ENCODE measurements at places on chromosomes 3 and 15.

DNA sequence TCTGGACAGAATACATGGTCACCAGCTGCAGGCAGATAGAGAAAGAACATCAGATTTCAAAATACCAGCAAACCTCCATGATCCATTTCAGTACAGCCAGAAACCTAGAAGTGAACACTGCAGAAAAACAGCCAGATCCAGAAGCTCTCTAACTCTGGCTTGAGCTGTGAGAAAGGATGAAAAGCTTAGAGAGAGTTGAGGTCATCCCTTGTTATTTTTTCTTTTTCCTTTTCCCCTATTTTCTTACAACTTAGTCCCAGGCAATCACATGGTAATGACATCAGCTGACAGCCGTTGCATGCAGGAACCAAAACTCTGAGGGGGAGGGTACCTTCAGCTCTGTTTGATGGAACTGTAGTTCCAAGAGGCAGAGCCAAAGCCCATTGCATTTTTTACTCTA is 113.2 kb downstream of the TCF12 start:
- no peak for DNase-seq

DNA sequence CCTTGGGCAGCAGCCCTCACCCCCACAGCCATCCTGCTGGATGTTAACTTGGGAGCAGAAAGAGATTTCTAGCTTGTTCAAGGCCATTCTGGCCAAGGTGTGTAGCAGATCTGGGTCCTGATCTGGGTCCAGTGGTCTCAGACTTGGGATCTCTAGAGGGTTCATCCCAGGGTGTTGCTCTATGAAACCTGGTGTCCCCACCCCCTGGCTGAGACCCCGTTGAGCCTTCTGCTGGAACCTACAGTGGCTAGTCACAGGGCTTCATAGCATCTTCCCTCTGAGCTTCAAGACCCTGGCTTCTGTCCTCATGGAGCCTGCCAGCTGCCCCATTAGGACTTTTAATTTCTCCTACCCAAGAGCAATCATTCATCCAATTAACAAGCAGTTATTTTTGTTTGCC is 64.3 kb downstream of the EPHB1 start:
- no peak for DNase-seq

DNA sequence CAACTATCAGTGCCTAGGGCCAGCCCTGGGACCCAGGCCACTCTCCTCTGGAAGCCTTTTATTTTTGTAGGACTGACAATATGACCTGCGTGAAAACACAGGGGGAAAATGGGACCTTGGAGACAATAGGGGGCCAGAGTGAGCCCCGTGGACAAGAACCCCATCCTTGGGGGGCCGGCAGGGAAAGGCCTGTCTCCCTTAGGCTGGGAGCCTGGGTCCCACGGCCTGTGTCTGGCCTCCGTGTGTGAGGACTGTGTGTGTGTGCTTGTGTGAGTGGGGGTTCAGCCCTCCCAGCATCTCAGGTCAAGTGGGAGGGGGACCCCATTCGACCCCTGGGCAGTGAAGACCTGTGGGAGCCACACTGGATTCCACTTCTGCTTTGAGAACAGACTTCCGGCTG is 53.3 kb downstream of the EXOG start:
- no peak for DNase-seq

DNA sequence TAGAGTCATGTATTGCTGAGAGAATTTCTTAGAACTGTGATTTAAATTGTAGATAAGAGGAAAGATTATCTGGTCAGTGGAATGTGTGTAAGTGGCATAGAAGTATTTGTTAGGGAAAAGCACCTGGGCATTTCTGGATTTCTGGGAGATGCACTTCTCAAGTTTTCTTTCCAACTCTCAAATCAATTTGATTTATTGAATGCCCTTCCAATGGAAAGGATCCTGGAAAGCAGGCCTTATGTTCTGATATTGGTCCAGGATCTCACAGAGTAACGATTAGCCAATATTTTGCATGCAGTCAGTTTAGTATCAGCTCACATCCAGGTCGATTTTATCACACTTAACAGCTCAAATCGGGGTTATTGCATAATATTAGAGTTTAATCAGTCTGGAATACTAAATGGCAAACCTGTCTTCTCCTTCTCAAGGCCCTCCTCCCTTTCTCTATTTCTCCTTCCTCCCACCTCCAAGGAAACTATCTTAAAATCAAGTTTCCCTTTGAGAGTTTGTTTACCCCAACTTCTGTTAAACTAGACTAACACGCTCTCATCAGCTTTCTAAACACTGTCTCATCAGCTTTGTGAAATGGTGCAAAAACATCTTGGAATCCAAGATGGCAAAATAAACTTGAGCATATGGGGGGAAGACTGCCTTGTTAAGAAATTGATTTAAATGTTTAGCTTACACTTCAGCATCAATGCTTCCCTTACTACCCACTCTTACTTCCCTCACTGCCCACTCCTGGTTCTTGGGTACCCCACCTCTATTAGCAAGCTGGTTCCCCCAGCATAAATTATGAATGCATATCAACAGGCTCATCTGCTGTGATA is 9.5 kb downstream of the SOX2 start:
- no peak for DNase-seq

GRCh38 chr3:107627962-107628542 is 105.3 kb downstream of the BBX start:
- no peak for DNase-seq

GRCh38 chr3:196177967-196178366 is 33.2 kb downstream of the ZDHHC19 start:
- no peak for DNase-seq

GRCh38 chr15:91521996-91522395 is 331.5 kb upstream of the SLCO3A1 start:
- no peak for DNase-seq

DNA sequence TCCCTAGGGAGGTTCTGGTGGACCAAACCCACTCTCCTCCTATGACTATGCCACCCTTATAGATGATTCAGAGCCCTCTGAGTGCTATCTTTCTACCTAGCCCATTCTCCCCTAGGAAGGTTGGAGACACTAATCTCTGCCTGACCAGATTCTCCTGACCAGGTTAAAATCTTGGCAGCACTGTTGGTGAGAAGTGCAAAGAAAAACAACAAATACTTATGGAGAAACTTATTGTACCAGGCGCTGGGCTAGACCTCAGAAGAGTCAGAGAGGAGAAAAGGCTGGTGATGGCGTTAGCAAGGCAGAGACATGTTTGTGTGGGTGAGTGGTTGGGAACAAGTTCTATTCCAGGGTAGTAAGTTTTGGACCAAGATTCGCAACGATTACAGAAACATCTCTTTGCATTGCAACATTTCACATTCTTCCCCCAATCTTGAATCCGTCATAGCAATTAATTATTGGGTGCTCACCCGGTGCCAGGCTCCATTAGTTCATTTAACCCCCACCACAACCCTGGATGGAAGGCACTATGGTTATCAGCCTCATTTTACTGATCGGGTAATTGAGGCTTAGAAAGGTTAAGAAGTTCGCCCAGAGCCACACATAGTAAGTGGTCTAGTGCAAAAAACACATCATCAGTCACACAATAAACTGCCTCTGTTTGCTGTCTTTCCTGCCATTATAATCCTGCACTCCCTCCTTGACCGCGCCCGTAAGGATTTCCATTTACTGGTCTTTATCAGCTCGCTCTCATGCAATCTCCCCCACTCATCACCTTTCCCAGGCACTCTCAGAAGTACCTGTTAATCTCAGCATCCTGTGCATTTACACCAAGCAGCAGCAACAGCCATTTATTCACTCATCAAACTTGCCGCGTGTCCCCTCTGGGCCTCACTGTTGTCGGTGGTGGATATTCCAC is 655 bp upstream of the TSPAN3 start:
- no peak for DNase-seq

DNA sequence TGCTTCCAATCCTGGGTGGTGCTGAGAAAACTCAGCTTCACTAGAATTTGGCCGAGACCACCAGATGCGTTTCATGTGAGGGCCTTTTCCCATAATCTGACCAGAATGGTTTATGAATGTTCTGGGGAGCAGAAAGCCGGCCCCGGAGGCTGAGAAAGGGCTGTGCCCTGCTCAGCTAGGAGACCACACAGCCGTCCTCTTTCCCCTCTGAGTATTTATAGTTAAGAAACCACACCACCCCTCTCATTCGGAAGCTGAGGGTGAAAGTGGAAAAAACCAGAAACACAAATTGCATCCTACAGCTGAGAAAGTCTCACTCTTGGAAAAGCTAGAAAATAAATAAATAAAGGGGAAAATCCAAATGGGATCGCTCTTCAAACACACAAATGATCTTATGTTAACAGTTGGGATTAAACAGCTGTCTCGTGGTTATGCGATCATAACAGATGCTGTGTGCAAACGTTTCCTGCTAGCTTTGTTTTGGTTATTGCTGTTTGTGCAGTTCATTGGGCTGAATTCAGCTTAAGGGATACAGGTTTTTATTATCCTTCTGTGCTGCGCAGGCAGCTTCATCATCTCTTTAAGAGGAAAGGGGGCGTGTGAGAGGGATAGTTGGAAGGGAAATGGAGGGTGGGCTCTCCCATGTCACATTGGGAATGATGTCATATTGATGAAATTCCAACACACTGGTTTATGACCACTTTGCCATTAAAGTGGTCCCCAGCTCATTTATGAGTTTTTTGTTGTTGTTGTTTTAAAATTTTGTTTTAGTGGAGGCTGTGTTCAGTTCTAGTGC is 1026.2 kb upstream of the NR2F2 start:
- DNase-seq, result no peak

DNA sequence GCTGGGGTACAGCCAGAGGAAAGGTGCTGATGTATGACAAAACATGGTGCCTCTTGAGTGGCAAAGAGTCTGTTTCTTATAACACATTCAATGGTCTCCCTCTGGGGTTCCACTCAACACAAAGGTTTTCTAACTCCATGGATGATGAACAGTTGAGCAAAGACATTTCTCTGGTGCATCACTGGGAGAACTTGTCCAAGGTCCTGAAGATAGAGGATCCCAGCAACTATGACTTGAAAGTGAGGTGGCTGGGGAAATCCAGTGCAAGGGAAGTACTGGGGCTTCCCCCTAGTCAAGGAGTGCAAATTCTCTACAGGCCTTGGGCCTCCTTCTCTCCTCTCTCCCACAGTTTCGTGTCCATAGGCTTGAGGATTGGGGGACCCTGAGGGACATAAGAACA is 431.1 kb downstream of the WDR72 start:
- DNase-seq, result no peak

DNA sequence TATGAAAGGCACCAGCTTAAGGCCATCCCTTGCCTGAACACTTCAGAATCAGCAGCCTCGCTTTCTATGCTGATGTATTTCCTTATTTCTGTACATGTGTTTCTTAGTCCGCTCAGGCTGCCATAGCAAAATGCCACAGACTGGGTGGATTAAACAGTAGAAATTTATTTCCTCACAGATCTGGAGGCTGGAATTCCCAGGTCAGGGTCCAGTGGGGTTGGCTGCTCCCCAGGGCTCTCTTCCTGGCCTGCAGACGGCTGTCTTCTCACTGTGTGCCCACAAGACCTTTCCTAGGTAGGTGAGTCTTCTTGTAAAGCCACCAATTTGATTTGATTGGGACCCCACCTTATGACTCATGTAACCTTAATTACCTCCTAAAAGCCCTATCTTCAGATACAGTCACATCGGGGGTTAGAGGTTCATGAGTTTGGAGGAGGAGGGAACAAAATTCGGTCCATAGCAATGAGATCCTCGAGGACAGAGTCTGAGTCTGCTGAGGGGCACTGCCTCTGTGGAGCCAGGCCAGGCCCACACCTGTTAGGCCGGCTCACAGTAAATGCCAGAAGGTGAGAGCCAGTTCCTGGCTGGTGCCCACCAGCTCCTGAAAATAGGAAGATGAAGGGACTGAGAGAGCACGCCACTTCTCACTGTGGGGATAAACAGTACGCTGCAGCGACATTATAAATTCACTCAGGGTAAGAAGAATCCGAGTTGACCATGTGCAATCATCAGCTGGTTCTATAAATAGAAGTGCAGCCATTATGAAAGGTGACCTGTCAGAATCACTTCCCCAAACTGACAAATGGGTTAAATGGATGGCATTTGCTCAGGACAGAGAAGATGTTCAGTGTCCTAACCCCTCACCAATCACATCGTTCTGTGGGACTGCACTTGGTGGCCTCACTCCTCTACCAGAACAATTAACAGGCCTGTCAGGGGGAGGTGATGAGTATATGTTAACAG is 41.1 kb downstream of the CTXND1 start:
- DNase-seq, result no peak

- no peak for DNase-seq
These were observed 601.2 kb downstream of the FOXP1 start for GRCh38 chr3:70982284-70982683.

- no peak for DNase-seq
These were observed 775.2 kb upstream of the GOLIM4 start for GRCh38 chr3:168870892-168871291.

DNA sequence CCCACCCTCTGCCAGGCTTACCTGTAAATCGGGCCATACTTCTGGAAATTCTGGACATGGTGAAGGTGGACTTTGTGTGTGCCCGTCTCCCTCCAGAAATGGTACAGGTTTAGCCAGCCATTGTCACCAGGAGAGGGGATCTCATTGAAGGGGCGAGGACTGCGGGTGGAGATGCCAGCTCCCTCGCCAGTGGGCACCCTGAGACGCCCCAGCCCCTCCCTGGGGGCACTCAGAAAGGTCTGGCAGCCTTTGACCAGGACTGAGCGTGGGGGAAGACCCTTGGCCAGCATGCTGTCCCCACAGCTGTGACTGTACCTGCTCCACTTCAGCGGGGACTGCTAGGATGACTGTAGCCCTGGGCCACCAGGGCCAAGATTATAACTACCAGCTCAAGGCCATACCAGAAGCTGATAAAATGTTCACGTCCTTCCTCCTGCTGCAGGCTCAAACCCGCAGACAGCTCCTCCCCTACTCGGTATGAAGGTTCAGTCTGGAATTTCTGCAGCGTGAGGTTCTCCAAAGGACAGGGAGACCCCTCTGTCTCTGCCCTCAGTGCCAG is at the start of gene CYP11A1:
TSS of gene CYP11A1 (minus strand) at position 351 of the 559 bp plus-strand sequence. CDS start at position 290, 61 bp downstream.
- DNase-seq, result no peak

DNA sequence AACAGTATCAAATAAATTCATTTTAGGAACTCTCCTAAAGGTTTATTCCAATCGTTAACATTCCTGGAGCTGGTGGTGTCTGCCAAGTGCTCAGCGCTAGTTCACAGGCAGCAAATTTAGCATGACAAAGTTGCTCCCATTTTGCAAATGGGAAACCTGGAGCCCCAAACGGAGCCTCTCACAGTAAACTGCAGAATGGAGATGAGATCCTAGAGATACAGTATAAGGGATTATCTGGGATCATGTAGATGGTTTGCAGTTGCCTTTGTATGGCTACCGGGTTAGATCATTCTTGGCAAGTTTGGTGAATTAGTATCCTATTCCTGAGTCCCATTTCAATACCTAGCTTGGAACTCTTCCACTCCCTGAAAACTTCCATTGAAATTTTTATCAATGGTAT is 173.7 kb downstream of the CDIN1 start:
- no peak for DNase-seq
